ENCODE measurements at places on chromosomes 6 and 20.
A peak's percentile ranks its signal among the peaks of the same experiment; 100 is the strongest.

GRCh38 chr6:150898399-150899170 lies 33.1 kb downstream of the MTHFD1L start:
- DNase-seq, result no peak

- no peak for DNase-seq
These were observed 108.9 kb upstream of the SNX9 start for GRCh38 chr6:157714153-157714490.

- DNase-seq, result no peak
These were observed 306.4 kb upstream of the CITED2 start for GRCh38 chr6:139680819-139681218.

DNA sequence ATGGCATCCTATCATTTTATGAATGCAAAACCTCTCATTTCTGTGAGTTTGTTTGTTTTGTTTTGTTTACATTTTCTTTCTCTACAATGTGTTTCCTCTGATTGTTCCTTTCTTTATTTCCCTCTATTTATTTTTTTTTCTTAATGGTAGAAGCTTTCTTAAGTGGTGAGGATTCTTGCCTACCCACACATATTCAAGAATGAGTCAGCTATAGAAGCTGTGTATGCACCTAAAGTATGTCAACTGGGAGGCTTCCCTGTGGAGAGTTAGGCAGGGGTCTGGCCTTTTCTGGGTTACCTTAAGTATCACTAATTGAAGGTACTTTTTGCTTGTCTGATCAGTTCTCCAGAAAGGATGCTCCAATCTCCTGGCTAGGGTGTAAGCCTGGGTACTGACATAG lies 354.0 kb downstream of the ESR1 start:
- DNase-seq, result no peak

- DNase-seq, result peak; percentile 60
These were observed 68.2 kb downstream of the RAB44 start for GRCh38 chr6:36765594-36766398.

GRCh38 chr6:143984666-143985065 lies 23.4 kb downstream of the PLAGL1 start:
- no peak for DNase-seq

- DNase-seq, result no peak
These were observed 121.9 kb upstream of the ZFP64 start for GRCh38 chr20:52313341-52313963.

GRCh38 chr6:161667957-161668356 lies 394.1 kb upstream of the AGPAT4 start:
- DNase-seq, result no peak

DNA sequence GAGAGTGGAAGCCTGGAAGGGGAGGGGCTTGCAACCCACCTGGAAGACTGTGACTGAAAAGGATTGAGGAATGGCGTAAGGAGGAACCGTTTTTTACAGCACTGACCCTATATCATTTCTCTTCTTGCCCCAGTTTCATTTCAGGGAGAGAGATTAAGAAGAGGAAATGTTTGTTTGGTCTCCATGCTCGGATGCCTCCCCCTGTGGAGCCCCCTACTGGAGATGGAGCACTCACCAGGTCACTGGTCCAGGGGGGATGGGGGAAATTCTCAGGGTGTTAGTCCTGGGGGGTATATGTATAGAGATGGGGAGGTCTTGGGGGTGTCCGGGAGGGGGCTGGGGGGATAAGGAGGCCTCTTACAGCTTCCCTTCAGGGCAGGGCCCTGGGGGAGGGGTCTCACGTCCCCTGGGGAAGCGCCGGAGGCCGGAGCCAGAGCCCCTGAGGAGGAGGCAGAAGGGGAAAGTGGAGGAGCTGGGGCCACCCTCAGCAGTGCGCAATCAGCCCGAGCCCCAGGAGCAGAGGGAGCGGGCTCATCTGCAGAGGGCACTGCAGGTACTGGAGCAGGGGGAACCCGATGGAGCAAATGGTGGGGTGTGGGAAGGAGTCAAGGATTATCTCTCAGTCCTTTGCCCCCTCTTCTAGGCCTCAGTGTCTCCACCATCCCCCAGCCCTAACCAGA lies 3.2 kb downstream of the CUTA start:
- DNase-seq, result no peak

GRCh38 chr20:2625062-2625461 lies 27.4 kb upstream of the NOP56 start:
- DNase-seq, result no peak

GRCh38 chr6:80235647-80236046 lies 129.2 kb downstream of the BCKDHB start:
- no peak for DNase-seq

DNA sequence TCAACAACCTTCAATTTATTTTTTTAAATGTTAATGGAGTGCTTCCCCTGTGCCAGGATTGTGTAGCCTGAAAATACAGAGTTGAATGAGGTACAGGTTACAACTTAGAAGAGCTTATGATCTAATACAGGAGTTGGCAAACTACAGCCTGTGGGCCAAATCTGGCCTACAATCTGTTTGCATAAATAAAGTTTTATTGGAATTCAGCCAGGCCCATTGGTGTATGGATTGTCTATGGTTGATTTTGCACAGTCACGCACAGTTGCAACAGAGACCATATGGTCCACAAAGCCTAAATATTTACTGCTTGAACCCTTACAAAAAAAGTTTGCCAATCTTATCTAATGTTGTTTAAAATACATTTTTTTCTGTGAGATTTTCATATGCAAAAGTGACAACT lies 177.3 kb upstream of the CCN2 start:
- no peak for DNase-seq

DNA sequence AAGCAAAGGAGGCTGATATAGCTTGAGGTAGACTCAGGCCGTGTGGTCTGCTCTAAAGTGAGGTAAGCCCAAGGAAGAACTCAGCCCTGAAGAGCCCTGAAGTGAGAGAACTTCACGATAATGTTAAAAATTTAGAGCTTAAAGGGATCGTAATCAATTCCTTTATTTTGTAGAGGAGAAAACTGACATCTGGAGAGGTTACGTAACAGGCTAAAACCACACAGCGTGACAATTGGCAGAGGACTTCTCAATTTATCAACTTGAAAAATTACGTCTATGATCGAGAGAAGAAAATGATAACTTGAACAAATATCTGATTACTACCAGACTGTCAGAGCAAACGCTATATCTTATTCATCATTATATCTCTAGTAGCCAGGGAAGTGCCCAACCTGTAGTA lies 121.8 kb upstream of the FOXO3 start:
- DNase-seq, result no peak

DNA sequence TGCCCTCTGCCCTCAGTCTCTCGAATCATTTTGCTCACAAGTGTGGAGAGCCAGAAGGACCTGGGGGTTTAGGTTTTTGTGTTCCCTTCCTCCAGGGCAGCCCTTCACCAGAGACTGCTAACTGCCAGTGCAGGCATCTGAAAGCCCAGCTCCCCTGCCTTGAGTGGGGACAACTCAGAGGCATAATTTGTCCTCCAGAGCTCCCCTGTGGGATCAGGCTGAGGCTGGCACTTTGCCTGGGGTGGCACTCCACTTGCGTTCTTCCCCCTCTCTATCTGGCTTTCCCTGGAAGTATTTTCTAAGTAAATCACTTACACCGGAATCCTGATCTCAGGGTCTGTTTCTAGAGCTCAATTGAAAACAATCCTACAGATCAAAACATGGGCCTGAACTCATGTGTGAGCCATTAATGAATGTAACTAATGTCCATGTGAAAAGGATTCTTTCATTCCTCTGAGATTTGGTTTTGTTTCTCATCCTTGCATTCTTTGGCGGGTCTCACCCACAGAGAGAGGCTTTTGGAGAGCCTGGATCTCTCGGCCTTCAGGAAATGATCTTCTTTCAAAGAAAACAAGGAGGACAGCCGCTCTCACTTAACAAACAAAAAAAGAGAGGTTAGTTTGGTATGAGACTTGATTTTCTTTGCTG lies 125.7 kb upstream of the RIPOR2 start:
- DNase-seq, result no peak

GRCh38 chr6:105170059-105170458 lies 9.8 kb downstream of the POPDC3 start:
- no peak for DNase-seq

GRCh38 chr6:128202169-128202765 lies 301.4 kb upstream of the THEMIS start:
- no peak for DNase-seq

GRCh38 chr6:136777651-136778050 lies 14.6 kb downstream of the MAP3K5 start:
- DNase-seq, result no peak

DNA sequence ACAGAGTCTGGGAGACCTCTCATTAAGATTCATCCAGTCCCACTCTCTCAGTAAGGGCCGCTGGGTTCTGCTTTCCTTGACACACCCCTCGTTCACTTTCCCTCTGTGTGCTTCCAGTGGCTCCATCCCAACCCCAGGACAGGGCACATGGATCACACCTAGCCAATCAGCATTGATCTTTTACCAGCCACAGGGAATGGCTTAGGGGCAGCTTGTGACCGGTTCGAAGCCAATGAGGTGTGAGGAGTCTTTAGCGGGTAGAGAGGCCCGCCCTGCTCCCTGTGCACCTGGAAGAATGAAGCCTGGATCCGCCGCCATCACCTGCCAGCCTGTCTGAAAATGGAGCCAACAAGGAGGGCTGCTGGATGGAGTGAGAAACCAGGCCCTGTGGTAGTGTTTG lies 35.2 kb upstream of the OVOL2 start:
- DNase-seq, result no peak

GRCh38 chr6:153215242-153215641 lies 84.2 kb upstream of the RGS17 start:
- no peak for DNase-seq

DNA sequence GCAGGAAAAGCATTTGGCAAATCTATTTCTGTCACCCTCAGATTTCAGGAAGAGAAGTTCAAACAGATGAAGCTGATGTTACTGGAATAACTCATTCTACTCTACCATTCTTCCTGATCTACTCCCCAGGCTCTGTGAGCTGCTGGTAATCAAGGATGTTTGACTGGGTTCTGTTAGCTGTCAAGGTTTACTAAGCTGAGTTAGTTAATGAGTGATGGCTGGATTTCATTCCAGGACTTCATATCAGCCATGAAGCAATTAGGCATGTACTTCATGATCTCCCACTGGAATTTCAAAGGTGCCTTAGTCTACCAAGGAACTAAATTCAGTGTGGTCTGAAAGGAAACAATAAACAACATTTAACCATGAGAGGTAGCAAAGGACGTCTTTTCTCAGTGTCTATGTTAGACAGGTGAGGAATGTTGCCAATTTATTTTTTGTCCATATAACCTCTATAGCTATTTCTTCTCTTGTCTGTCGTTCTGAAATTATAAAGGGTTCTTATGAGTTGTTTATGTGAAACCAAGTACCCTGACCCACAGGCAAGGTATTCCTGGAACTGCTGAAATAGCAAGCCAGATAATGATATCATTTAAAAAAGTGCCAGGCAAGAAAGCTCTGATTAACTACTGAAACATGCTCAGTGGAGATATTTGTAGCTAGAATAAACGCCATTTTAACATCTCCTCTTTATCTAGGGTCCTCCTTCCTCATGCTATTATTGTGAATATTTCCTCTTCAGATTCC lies 112.9 kb downstream of the BACH2 start:
- DNase-seq, result no peak

DNA sequence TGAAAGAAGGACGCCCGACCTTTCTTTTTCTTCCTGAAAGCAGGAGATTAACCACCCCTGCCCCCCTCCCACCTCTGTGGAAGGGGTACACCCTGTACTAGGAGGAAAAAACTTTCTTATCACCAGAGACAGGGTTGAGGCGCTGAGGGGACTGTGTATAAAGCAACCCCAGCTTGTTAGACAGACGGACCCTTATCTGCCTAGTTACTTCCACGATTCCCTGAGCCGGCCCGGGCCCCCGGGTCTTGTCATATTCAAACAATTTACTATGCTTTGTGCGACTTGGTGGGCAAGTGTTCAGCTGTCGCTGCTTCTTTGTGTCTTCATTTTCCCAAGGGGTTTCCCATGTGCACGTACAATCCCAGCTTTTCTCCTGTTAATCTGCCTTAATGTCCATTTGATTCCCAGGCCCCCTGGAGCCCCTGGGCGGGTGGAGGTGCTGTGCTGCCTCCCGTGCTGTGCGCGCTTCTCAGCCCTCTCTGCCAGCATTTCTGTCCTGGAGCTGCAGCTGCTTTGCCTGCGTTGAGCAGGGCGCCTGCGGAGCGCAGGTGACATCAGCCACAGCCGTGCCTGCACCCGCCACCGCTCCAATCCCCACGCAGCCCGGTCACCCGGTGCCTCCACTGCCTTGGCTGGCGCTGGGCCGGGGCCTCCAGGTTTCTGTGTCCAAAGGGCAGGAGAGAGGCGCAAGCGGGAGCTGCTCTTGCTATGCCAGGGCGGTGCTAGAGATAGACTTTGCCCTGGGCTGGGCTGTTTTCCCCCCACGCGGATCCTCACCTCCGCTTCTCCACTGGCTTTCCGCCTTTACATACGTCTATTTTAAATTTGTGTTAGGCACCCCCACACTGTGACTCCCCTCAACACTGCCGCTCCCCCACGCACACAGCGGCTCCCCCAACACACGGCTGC lies 96.2 kb downstream of the TTLL2 start:
- no peak for DNase-seq

DNA sequence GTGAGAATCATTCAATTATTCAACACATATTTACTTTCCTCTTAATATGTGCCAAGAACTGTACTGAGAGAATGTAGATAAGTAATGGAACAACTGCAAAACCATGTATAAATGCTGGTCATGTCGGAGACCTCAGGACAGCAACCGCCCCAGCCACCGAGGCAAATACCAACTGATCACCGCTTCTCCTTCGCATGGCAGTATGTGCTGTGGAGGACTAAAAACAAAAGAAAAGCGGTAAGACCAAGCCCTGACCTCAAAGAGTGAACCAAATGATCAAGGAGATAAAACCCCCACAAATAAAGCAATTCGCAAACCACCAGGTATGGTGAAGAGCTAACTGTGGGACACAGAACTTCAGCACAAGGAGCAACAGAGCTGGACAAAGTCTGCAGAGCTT lies 104.3 kb downstream of the TRERF1 start:
- no peak for DNase-seq

DNA sequence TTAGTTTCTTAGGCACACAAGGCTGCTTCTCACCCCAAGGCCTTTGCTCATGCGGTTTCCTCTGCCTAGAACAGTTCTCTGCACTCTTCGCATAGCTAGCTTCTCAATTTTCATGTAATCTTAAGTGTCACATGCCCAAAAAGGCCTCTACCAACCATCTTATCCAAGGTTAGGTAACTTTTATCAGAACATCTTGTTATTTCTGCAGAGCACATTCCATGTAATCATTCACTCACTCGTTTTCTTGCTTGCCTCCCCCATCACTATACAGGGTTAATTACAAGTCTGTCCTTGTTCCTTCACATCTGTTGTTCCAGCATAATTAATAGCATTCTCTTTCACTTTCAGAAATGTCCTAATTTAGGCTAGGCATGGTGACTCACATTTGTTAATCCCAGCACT lies 53.8 kb downstream of the NCOA6 start:
- no peak for DNase-seq

DNA sequence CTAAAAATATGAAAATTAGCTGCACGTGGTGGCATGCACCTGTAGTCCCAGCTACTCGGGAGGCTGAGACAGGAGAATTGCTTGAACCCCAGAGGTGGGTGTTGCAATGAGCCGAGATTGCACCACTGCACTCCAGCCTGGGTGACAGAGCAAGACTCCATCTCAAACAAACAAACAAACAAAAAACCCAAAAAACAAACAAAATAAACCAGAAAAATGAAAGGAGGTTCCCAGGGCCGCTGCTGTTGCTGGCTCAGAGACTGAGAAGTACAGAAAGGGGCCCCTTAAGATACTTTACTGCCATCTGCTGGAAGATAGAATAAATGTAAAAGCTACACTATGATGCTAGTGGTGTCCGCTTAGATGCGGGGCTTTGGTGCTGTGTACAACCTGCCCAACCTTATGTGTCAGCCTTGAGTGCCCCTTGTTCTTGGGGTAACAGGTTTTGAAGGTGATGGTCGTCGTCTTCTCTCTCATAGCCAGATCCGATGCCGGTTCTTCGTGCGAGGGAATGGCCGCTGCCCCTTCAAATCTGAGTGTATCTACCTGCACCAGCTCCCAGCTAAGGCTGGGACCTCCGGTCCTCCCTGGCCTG lies 2.8 kb upstream of the FANCE start:
- no peak for DNase-seq
